ENCODE measurements at places on chromosomes 6 and 20. TPM values are rescaled to one million over a fixed set of nuclear protein-coding genes. Genes with fewer than 3 reads are reported as not detected.

FAM162B gene
- not detected for total RNA-seq

MUCL3 gene
- total RNA-seq, result not detected

TBX18 gene
- total RNA-seq, result not detected

- no peak overlapping the region for H3K4me3 ChIP-seq
- no peak overlapping the region for H3K27ac ChIP-seq
- DNase-seq, result no peak
- H3K4me1 ChIP-seq, result no peaks in the 10 kb centered on the region
Measured at GRCh38 chr6:70107852-70108629, 194.8 kb downstream of the COL9A1 start.

- no peaks in the 10 kb centered on the region for H3K36me3 ChIP-seq
- H3K4me3 ChIP-seq, result no peak overlapping the region
- no peak overlapping the region for H3K27ac ChIP-seq
- H3K4me1 ChIP-seq, result no peaks in the 10 kb centered on the region
Measured at GRCh38 chr20:63580796-63581461, 6.9 kb upstream of the HELZ2 start.

- H3K27ac ChIP-seq, result no peak overlapping the region
- no peaks in the 10 kb centered on the region for H3K27me3 ChIP-seq
- H3K4me3 ChIP-seq, result no peak overlapping the region
- H3K4me1 ChIP-seq, result no peaks in the 10 kb centered on the region
- H3K36me3 ChIP-seq, result peaks cover 4% of the 10 kb centered on the region
Measured at GRCh38 chr6:148959008-148959407, 212.2 kb downstream of the UST start.

DNA sequence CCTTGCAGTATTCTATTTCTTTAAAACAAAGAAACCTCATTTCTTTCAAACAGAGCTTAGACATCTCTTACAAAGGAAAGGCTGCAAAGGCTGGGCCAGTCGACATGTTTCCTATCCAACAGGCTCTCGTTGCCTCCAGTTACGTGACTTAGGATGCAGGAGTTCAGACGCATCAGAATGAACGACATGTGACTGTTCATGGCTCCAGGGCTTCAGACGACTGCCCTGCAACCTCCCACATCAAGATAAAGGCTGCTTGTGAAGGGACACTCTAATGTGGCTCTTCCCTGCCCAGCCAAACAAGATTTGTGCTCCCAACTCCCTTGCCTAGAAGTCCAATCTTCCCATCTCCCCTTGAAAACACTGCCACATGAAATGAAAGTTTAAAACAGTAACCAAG, 14.3 kb upstream of the NEDD9 start:
- H3K36me3 ChIP-seq, result peaks cover 32% of the 10 kb centered on the region
- H3K27ac ChIP-seq, result no peak overlapping the region
- H3K4me1 ChIP-seq, result no peaks in the 10 kb centered on the region

DNA sequence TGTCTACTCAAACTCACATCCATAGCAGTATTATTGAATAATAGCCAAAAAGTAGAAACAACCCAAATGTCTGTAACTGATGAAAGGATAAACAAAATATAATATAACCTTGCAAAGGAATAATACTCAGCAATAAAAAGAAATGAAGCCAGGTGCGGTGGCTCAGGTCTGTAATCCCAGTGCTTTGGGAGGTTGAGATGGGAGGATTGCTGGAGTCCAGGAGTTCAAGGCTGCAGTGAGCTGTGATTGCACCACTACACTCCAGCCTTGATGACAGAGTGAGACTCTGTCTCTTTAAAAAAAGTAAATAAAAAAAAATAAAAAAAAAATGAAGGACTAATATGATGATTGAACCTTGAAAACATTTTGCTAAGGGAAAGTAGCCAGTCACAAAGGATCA, 22.1 kb upstream of the KIF16B start:
- no peaks in the 10 kb centered on the region for H3K27me3 ChIP-seq
- no peaks in the 10 kb centered on the region for H3K36me3 ChIP-seq
- no peak for DNase-seq
- no peaks in the 10 kb centered on the region for H3K4me1 ChIP-seq
- H3K4me3 ChIP-seq, result no peak overlapping the region

DNA sequence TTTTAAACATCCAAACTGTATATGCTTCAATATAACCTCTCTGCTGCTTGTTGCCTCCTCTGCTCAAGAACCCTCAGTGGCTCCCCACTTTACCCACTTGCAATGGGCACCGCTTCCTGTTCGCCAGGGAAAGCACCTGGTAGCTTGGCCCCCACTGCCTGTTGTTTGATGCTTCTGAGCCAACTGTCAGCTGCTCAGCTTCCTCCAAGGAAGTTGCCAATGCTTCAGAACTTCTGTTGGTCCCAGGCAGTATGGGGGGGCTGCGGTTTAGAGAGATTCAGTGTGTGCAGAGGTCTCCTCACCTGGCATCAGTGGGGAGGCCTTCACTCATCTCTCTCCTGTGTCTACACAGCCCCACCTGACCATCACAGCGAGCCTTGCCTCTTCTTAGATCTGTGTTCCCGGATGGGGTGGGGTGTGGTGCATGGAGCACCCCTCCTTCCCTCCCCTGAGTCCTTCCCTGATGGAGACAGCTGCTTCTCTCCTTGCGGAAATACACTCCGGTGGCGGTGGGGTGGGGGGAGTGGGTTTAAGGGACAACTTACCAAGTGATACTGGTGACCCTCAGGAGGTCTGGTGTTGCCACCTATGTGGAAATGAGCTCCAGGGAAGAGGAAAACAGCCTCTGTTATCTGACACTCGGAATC, 308.1 kb downstream of the CDH26 start:
- H3K4me1 ChIP-seq, result no peaks in the 10 kb centered on the region
- H3K27ac ChIP-seq, result no peak overlapping the region
- H3K4me3 ChIP-seq, result no peak overlapping the region
- H3K36me3 ChIP-seq, result no peaks in the 10 kb centered on the region
- H3K27me3 ChIP-seq, result no peaks in the 10 kb centered on the region
- peak; percentile 36 for DNase-seq
